BE2C (cell line): ENCODE measurements at places on chromosomes 12 and 14.

GRCh38 chr12:97745406-97746101 lies 282.9 kb downstream of the RMST start:
- no peak for DNase-seq

- DNase-seq: no peak
These were observed 32.3 kb downstream of the PLEKHG3 start for GRCh38 chr14:64736271-64737169.

GRCh38 chr14:87153901-87154300 lies 839.1 kb downstream of the GALC start:
- no peak for DNase-seq

GRCh38 chr14:58782011-58782410 lies 144.2 kb downstream of the DACT1 start:
- no peak for DNase-seq

DNA sequence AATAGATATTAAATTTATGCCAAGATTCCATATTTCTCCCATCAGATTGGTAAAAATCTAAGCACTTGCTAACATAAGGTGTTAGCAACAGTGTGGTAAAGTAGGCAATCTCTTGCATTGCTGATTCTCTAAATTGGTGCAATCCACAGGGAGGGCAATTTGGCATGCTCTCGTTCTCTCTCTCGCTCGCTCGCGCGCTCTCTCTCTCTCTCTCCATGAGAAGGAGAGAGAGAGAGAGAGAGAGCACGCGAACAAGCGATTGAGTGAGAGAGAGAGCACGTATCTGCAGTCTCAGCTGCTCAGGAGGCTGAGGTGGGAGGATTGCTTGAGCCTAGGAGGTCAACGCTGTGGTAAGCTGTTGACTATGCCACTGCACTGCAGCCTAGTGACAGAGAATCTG lies 25.9 kb downstream of the PSEN1 start:
- DNase-seq: no peak

GRCh38 chr14:104784846-104785707 lies 10.5 kb downstream of the AKT1 start:
- no peak for DNase-seq

DNA sequence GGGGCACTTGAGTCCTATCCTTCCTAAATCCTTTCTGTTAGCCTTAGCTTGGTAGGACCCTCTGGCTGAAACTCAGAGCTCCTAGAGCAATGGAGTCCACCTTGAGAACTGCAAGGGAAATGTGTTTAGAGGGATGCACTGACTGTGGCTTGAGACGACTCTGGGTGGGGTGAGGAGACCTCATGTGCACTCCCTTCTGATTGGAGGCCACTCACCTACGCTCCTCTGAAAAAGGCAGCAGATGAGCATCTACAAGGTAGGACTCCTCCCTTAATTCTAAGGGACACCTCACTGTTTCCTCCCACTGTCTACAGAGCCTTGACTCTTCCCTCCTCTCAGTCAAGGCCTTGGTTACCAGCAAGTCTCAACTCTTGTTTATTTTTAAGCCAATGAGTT lies 1.0 kb downstream of the MAP3K12 start:
- DNase-seq: no peak
